ENCODE measurements at places on chromosomes 16 and 17.

- no peak for DNase-seq
Measured at GRCh38 chr17:50152736-50153135, 2.3 kb upstream of the PPP1R9B start.

DNA sequence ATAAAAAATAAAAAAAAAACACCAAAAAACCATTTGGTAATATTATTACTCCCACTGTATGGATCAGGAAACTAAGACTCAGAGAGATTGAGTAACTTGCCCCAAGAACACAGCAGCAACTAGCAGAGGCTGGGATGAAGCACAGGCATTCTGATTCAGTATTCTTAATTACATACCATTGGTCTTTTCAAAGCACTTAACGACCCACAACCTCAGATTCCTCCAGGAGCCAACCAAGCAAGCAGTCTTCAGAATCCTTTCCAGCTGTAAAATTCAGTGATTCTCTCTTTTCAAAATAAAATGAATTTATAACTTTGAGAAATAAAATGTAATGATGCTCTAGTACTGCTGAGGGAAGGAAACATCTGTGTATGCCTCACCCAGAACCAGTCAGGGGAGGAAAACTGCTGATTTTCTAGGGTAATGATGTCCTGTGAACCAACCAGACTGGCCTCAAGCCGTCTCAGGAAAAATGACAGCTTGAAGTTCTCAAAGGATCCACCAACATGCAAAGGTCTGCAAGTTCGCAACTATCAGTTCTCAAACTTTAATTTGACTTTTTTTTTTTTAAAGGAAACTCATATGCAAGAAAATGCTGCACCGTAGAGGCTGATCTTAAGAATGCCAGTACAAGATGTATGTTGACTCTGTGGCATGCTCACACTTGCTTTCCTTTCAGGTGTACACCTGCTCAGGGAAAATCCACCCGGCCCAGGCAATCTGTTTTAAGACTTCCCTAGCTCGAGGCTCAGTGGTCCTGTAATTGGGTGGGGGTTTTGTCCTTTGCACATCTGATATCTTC is 9.0 kb downstream of the CUEDC1 start:
- DNase-seq: no peak

GRCh38 chr17:45251931-45252330 is 10.0 kb downstream of the SPATA32 start:
- no peak for DNase-seq

DNA sequence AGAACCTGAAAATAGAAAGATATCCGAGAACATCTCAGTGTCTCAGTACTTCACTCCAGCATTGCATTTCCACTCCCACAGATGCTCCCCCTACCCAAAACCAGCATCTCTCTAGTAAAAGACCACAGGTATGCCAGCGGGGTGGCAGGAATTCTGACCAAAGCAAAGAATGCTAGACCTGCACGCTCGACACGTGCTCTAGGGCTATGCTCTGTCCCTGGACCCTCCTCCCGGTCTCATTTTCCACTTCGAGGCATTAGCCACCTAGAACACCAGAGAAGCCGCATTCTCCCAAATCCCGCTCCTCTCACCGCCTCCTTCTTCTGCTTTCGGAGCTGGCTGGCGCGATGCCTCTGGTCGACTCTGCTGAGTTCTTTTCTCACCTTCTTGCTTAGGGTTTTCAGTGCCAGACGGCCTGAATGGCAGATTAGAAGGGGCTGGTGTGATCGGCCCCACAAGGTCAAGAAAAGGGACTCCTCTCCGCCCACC is 487 bp downstream of the TSR1 start:
- DNase-seq: no peak

DNA sequence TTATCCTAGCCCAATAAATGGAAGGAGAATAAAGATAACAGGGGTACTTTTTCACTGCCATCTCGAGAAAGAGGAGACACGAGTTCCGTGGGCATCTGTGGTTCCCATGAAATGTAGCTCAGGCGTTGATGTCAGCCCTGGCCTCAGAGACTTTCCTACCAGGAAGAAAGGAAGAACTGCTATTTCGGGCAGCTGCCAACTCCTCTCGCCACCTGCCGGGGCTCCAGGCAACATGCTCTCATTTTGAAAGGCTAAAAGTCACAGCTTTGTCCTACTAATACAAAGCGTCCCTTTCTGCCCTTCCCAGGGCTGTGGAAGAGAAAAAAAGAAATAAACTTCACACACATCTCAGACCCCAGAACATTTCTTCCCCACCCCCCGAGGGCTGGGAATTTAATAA is 65.8 kb downstream of the DHRS7C start:
- DNase-seq: no peak

DNA sequence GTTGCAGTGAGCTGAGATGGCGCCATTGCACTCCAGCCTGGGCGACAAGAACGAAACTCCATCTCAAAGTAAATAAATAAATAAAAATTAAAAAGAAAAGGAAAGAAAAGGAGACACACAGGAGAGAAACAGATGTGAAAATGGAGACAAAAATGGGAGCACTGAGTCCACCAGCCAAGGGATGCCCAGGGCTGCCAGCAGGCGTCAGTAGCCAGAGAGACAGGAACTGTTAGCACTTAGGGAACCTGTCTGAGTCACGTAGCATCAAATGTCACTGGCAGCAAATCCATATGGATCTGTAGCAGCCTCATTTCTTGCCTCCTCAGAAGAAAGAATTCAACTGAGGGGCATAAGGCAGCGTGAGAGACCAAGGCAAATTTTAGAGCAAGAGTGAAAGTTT is 79.7 kb downstream of the CYLD start:
- no peak for DNase-seq

- no peak for DNase-seq
Measured at GRCh38 chr17:32903774-32904673, 23.9 kb upstream of the TMEM98 start.

GRCh38 chr16:9372934-9373890 is 281.8 kb downstream of the HAPSTR1 start:
- no peak for DNase-seq

DNA sequence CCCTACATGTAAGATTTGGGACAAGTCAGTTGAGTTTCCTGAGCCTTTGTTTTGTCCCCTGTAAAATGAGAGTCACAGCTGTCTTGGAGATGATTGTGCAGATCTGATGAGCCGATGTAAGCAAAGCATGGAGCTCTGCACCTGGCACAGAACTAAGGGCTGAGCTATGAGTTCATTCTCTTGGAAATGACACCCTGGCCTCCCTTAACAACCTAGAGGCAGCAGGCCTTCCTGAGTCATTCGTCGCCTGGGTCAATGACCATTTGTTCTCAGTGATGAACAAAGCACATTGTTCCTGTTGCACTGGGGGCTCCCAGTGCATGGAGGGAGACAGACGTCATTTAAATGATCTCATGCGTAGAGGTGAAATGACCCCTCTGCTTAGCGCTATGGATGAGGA is 62.8 kb upstream of the GCSH start:
- DNase-seq: no peak

- no peak for DNase-seq
Measured at GRCh38 chr17:64608571-64608981, 53.5 kb downstream of the SMURF2 start.

Data from hematopoietic multipotent progenitor cell treated with erythropoietin and hydrocortisone succinate and interleukin-3 and kit ligand, for 8 days (in vitro differentiated cells).